ENCODE measurements at places on chromosomes 7 and 10. TPM values are rescaled to one million over a fixed set of nuclear protein-coding genes. Genes with fewer than 3 reads are reported as not detected.
A peak's percentile ranks its signal among the peaks of the same experiment; 100 is the strongest.

CLRN3 gene
- not detected for total RNA-seq

AGAP4 gene
- total RNA-seq, result 13.5 TPM

GOLGA7B gene
- total RNA-seq, result 2.5 TPM

POM121L12 gene
- not detected for total RNA-seq

PRSS1 gene
- not detected for total RNA-seq

SPDYE9 gene
- not detected for total RNA-seq

ZFAND2A gene
- total RNA-seq, result 30.9 TPM

FAM13C gene
- total RNA-seq, result 12.8 TPM

ADGRA1 gene
- total RNA-seq, result 0.49 TPM

GRCh38 chr10:71660313-71660712, 59.3 kb downstream of the C10orf105 start:
- H3K27ac ChIP-seq, result no peak overlapping the region
- no peak overlapping the region for H3K4me3 ChIP-seq
- no peaks in the 10 kb centered on the region for H3K27me3 ChIP-seq

DNA sequence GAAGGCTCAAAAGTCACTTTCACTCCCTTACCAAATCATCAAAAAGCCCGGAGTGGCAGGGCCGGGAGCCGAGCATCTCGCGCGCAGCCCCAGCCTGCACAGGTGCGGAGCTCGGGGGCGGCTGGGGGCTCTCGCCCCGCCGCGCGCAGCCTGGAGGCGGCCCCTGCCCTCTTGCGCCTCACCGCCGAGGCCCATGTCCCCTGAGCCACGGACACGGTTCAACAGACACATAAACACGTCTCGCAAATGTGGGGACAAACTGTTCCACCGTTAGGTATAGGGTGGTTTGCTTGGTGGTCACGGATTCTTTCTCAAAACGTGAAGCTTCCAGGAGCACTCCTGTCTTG, 700 bp downstream of the GSAP start:
- DNase-seq, result no peak
- no peaks in the 10 kb centered on the region for H3K27me3 ChIP-seq
- H3K4me3 ChIP-seq, result peak overlapping the region; percentile 75
- H3K27ac ChIP-seq, result peak overlapping the region; percentile 75
- H3K36me3 ChIP-seq, result no peaks in the 10 kb centered on the region

- no peaks in the 10 kb centered on the region for H3K36me3 ChIP-seq
- DNase-seq, result no peak
- H3K4me1 ChIP-seq, result peaks cover 28% of the 10 kb centered on the region
- peak overlapping the region; percentile 25 for H3K27ac ChIP-seq
- H3K27me3 ChIP-seq, result no peaks in the 10 kb centered on the region
Observed at GRCh38 chr7:75892634-75893272, 13.9 kb downstream of the RHBDD2 start.

DNA sequence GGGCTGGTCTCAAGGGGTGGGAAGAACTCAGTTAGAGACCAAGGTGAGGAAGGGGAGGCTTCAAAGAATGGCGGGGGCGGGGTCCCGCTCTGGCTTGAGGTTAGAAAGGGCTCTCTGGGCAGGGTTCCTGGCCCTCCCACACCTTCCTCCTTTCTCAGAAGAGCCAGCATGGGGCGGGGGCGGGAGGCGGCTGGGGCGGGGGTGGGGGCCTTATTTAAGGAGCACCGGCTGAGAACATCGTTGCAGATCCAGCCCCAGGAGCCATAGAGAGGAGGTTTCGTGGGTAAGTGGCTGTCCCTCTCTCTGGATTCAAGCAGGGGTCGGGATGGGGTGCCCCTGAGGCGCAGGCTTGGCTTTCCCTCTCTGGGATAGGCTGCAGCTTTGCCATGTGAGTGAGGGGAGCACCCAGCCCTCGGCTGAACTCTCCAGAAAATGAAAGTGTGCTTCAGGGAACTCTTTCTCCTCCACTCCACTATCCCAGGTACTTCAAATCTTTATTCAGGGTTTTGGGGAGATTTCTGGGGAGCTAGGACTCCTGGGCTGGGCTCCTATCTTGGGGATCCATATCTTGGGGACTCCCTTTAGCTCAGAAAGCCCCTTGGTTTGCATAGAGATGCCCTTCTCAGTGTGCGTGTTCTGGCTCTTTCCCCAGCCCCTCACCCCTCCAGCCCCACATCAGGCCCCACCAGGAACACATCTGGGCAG, 3.3 kb upstream of the CUEDC2 start:
- no peaks in the 10 kb centered on the region for H3K36me3 ChIP-seq
- H3K4me3 ChIP-seq, result peak overlapping the region; percentile 18
- no peak for DNase-seq
- H3K27me3 ChIP-seq, result no peaks in the 10 kb centered on the region
- no peak overlapping the region for H3K27ac ChIP-seq

DNA sequence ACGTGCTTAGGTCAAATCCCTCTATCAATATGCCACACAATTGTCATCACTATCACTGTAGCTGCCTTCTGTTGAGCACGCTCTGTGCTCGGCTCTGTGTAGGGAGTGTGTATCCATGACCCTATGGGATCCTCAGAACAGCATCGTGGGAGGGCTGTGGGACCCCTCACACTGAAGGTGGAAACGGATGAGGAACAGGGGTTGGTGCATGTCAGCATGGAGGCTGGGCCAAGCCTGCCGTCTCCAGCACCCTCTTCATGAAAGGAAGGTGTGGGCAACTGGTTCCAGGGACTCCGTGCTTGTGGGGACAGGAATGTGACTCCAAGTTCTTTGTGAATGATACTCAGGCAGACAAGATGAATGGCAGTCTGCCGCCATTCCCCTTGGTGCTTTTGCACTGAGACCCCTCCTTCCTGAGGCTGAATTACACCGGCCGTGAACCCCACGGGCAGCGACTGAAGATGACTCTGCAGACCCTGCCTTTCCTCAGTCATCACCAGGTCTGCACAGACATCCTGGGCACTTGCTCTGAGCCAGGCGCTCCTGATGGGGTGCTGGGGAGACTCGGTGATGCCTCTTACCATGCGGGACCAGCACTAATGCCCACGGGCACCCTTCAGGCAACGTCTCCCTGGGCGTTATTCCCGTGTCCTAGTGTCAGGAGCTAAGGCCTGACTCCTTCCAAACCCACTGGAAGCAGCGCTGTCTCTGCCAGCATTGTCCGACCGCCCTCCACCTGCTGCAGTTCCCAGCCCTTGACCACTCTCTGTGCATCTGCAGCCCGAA, 495.2 kb downstream of the TCERG1L start:
- DNase-seq, result peak; percentile 72
- no peaks in the 10 kb centered on the region for H3K27me3 ChIP-seq
- H3K36me3 ChIP-seq, result no peaks in the 10 kb centered on the region
- H3K27ac ChIP-seq, result no peak overlapping the region
- H3K4me3 ChIP-seq, result no peak overlapping the region

DNA sequence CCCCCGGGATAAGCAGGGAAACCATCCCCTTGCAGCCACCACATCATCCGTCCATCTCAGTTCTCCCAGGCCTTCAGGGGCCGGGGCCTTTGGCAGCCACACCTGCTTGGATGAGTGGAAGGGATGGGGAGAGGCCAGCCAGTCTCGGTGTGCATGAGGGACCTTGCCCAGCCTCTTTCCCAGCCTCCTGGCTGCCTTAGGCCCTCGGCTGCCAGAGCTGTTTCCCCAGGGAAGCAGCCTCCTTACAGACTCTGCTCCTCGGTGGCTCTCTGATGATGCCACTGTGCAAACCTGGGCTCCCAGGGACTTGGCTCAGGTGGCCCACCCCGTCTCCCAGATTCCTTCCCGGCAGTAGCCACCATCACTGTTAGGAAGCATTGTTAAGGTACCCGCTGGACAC, 14.7 kb downstream of the FGF8 start:
- DNase-seq, result no peak
- H3K36me3 ChIP-seq, result no peaks in the 10 kb centered on the region
- H3K27ac ChIP-seq, result no peak overlapping the region
- H3K4me1 ChIP-seq, result no peaks in the 10 kb centered on the region
- no peak overlapping the region for H3K4me3 ChIP-seq

DNA sequence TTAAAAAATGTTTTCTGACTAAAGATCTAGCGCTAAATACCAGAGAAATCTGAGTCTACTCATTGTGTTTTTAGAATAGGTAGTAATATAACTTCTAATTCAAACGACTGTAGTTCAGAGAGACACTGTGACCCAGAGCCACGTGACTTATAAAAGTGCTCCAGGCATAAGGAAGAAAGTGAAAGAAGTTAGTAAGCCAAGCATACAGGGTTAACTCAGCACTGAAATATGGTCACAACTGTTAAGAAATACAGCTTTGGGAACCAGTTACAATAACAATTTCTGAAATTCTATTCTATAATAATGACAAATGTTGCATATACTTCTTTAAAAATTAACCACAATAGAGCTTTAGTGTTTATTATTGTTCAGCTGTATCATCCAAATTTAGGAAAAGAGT, 119.1 kb downstream of the TFEC start:
- no peak for DNase-seq
- no peak overlapping the region for H3K4me3 ChIP-seq
- no peaks in the 10 kb centered on the region for H3K27me3 ChIP-seq

- DNase-seq, result peak; percentile 58
- H3K4me3 ChIP-seq, result no peak overlapping the region
- no peak overlapping the region for H3K27ac ChIP-seq
- H3K36me3 ChIP-seq, result no peaks in the 10 kb centered on the region
- H3K27me3 ChIP-seq, result no peaks in the 10 kb centered on the region
- H3K4me1 ChIP-seq, result no peaks in the 10 kb centered on the region
Observed at GRCh38 chr10:44851881-44852280, 59.3 kb upstream of the TMEM72 start.

DNA sequence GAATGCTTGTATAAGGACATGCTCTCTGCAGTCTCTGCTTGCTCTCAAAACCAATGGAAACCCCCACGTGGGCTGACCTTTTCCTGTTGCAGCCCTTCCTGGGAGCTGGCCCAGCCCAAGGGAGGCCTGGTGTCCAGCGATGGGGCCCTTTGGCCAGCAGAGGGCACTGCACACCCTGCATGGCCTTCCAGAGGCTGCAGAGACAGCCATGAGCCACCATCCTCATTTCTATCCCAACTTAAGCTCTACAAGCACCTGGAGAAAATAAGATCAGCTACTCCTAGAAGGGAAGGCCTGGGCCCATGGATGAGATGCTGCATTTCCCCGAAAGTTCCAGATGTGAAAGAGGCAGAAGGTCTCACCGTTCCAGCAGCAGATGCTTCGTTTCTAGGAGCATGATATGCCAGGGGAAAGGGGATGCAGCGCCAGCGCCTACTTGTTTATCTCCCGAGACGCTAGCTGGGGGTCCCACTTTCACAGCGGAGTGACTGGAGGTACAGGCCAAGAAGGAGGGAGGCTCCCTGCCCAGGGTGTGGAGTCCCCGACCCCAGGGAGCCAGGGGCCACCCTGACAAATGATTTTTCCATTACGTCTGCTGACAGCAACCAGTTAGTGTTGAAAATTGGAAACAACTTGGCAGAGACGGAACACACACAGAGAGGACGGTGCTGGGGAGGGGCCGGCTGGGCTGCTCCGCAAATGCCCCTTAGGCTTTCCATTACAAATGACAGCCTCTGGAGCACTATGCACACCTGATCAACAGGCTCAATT, 106.4 kb downstream of the ZRANB1 start:
- H3K36me3 ChIP-seq, result no peaks in the 10 kb centered on the region
- no peak for DNase-seq
- peak overlapping the region; percentile 34 for H3K27ac ChIP-seq
- H3K27me3 ChIP-seq, result no peaks in the 10 kb centered on the region
- H3K4me1 ChIP-seq, result peaks cover 61% of the 10 kb centered on the region

GRCh38 chr10:112698133-112698817, 251.3 kb downstream of the VTI1A start:
- no peaks in the 10 kb centered on the region for H3K36me3 ChIP-seq
- H3K27me3 ChIP-seq, result no peaks in the 10 kb centered on the region
- H3K4me3 ChIP-seq, result no peak overlapping the region
- no peak for DNase-seq
- H3K27ac ChIP-seq, result no peak overlapping the region
- no peaks in the 10 kb centered on the region for H3K4me1 ChIP-seq

GRCh38 chr7:125412890-125413665, 483.5 kb upstream of the POT1 start:
- DNase-seq, result no peak
- no peaks in the 10 kb centered on the region for H3K4me1 ChIP-seq
- no peaks in the 10 kb centered on the region for H3K36me3 ChIP-seq
- no peak overlapping the region for H3K27ac ChIP-seq

DNA sequence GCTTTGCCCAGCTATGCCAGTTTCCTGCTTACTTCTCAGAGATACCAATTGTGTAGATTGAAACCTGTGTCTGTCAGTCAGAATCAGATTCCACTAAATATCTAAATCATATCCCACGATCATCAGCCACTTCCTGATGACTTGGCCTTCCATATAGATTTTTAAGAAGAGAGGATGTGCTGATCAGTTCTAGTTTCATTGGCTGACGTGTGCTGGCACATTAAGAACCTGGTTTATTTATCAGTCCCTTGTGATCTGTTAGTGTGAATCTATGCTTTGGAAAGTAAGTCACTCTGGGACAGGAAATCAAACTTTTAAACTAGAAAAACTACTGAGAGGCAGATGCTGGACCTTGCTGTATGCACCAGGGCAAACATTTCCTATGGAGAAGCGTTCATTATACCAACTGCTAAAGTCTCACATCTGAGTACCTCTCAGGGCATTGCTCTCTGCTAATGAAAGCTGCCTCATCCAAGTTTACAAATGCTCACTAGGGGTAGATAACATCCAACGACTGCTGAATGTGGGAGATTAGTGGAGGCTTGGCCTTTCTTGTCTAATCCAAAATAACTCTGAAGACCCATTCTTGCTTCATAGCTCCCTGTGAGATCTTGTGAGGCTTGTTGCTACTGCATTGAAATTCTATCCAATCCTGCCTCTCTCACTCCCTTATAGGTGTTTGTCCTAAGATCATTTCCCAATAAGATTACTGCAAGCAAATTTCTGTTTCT, 109.1 kb downstream of the ARL4A start:
- no peak overlapping the region for H3K27ac ChIP-seq
- no peaks in the 10 kb centered on the region for H3K36me3 ChIP-seq
- no peak overlapping the region for H3K4me3 ChIP-seq

DNA sequence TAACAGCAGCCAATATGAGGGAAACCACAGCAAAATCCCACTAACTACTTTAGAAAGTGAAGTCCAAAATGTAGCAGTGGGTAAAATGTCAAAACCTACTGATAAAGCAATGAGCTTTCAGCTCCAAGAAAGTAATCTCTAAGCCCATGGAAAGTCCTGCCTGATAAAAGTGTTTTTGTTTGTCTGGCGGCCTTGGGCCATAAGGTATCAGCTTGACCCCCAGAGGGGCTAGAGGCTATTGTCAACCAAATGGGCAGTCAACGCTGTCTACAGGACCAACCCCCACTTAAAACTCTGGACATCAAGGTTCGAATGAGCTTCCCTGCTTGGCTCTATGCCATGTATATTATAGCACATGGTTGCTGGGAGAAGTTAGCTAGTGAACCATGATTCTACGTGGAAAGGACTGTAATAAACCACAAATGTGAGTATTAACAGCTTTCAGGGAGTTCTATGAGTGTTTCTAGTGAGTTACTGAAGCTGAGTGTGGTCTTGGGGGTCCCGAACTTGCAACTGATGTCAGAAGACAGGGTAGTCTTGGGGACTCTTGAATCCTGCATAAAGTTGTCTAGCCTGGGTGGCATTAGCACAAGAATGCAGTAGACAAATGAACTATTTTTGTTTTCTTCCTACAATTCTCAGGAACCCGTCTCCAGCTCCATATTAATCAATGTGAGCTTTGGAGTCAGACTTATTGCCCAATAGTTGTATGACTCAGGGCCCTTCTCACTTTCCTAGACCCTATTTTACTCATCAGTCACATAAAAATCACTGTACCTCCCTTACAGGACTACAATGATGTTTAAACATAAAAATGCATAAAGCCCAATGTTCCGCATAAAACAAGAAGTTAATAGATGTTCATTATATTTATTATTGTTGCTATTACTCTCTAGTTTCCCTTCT, 164.9 kb downstream of the DGKI start:
- no peak overlapping the region for H3K4me3 ChIP-seq
- no peak for DNase-seq
- H3K36me3 ChIP-seq, result no peaks in the 10 kb centered on the region
- H3K27me3 ChIP-seq, result no peaks in the 10 kb centered on the region
- peak overlapping the region; percentile 47 for H3K27ac ChIP-seq

Measured in vagina (tissue), 2 donors.